ENCODE measurements at places on chromosomes 2 and 18.

DNA sequence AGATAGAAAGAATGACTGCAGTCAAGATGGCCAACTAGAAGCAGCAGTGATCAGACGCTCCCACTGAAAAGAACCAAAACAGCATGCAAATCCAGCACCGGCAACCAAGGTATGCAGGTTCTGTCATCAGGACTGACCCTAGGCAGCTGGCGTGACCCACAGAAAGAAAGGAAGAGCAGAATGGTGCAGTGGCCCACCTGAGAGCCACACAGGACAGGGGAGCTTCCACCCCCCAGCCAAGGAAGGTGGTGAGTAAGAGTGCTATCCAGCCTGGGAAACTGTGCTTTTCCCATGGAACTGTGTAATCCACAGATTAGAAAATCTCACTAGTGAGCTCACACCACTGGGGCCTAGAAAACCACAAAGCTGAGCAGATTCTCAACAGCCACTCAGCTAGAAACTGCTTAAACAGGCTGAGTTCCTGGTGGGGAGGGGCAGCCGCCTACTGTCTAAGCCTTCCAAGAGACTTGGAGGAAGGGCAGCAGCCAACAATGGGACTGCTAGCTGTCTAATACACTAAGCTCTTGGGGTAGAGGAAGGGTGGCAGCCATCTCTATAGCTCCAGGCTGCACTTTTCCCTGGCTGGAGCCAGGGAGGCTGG is 127.9 kb downstream of the EVA1A start:
- DNase-seq = no peak

DNA sequence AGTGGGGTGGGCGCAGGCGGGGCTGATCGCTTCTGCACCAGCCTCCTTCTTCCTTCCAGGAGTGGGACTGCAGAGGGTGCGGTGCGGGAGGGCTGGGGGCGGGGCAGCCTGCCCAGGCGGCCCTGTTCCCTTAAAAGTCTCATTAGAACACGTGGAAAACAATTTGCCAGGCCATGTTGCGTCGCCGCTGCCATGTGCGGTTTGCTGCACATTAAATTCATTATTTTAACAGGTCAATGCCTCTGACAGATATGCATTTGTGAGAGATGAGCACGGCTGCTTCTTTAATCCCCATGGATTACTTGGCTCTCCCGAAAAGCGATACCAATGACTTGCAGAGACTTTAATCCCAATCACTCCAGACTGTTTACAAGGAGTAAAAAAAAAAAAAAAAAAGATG is 139.0 kb downstream of the CELF4 start:
- DNase-seq = no peak

GRCh38 chr2:65300761-65301711 is 73.4 kb downstream of the ACTR2 start:
- peak; percentile 74 for DNase-seq

DNA sequence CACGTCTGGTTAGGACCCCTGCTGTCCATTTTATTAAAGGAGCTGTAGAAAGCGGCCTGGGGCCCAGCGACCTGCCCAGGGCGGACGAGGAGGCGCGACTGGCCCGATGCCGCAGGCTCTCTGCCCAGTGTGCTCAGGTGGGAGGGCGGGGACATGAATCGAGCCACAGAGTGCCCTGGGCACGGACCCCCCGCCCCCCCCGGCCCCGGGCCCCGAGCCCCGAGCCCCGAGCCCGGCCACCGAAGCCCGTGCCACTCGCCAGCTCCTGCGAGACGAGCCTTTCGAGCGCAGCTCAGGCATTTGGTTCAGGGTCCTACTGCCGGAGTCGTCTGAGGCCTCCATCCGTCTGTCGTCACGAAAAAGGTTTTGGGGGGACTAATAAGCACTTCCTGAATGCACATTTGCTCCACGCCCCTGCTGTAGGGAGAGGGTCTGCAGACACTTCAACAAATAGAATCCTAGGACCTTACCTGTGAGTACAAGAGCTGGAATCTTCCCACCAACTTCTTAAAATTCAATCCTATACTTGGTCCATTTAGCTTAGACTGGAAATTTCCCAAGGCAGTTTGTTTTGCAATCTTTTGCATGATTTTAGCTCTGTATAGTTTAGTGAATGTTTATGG is 602 bp upstream of the ADAM17 start:
- DNase-seq = no peak

DNA sequence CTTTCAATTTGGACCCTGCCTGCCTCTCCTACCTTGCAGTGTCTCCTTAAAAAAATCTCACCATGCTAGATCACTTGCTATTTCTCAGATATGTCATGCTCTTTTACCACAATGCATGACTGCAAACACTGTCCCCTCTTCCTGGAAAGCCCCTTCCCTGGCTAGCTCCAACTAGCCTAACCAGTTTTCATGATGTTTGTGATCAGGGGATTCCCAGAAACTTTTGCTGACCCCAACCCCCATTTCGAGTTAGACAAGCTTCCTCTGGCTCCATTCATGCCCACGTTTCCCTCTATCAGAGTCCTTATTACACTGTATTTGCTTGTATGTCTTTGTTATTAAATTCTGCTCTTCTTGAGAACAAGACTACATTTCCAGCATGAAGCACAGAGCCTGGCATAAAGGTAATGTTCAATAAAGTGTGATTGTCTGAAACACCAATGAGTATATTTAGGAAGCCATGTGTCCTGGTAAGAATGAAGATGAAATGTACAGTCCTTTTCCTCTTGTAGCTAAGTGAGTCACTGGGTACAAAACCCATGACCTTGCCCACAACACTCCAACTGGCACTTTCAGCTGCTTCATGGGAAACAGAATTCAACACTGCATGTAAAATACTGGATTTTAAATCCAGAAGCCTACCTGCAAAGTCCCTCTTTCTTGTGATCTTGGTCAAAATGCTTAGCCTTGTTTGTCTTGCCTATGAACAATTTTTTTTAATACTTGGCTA is 62.0 kb upstream of the ATL2 start:
- peak; percentile 22 for DNase-seq

DNA sequence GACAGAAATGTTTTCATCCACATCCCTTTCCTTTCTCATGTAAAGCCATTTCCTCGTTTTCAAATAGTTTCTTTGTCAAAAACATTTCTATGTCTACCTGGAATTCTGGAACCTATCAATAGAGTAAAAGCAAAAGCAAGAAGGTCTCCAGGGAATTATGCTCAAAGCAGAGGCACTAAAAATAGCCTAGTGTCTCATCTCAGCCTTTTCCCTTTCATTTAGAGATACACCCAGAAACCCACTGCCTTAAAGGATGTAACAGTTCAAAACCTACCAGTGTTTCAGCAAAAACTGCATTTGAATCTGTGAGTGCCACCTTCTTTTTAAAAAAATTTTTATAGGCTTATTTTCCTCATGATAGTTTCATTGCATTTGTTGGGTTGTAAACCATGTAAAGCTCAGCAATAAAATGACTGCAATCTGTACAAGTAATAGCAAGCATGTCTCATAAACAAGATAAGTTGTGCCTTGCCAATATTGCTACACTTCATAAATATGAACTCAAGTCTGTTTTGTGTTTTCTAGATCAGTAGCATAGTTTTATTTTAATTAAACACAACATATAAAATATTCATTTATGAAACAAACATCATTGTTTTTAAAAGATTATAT is 927.3 kb upstream of the ACVR2A start:
- DNase-seq = no peak

DNA sequence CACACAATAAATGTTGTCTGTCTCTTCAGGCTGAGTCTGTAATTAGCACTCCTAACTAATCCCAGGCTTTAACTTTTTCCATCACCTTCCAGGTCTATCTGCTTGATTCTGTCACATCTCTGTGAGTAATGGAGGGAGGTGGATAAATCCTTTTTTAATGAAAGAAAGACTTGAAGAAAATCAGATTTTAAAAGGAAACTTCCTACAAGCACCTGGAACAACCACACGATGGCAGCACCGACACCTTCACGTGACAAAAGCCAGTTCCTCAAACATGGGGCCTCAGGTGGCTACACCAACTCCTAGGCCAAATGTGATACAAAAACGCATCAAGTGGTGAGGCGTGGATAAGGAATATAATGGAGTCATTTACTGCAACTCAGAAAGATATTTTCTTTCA is 41.8 kb downstream of the TGFBRAP1 start:
- DNase-seq = no peak

- DNase-seq = no peak
Measured at GRCh38 chr2:31234683-31235503, 941 bp downstream of the EHD3 start.

GRCh38 chr2:28134262-28134812 is 243.8 kb downstream of the BABAM2 start:
- DNase-seq = no peak

DNA sequence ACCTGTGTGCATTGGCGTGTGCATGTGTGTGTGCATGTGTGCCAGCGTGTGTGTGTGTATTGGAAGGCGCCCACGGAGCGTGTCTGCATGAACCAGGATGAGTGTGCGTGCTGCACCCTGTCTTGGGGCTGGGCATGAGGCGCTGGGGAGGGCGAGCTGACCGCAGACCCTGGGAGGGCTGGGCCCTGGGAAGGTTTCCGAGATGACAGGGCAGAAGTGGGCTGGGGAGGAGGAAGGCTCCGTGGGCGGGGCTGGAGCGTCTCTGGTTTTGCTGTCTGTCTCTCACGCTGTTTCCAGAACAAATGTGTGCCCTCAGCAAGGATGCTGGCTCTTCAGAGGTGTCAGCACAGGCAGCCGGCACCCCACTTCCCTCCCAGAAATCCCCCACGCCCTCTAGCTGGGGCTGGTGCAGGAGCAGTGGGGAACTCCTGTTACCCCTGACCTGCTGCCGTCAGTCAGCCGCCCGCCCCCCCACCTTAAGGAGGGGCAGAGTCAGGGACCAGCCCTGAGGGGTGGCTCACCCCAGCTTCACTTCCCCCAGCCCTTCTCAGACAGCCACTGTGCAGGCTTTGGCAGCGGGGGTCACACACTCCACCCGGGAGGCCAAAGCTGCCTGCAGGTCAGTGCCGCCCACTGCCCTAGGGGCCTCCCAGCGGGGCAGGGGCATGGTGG is at the start of gene GPR35:
Gene GPR35, plus strand, starts transcription at position 531 of the 672 bp plus-strand sequence. CDS start 4,473 bp downstream, outside the sequence.
- DNase-seq = peak; percentile 53

DNA sequence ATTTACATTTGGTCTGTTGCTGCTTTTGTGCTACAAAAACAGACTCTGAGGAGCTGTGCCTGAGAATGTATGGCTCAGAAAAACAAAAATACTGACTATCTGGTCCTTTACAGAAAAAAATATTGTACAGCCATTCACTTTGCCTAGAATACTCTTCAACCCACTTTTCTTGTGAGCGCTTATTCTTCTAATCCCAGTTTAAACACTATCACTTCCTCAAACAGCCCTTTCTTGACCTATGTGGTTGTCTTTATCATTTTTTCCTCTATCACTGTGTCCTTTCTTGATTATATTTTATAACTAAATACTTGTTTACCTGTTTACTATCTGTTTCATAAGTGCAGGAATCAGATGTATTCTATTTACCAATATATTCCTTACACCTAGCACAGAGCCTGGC is 33.5 kb downstream of the CUL3 start:
- DNase-seq = no peak

- no peak for DNase-seq
Measured at GRCh38 chr2:181985632-181986205, at the start of gene PPP1R1C. TSS of gene PPP1R1C (plus strand) at chr2:181985853. CDS start at chr2:181986111, 258 bp downstream.

DNA sequence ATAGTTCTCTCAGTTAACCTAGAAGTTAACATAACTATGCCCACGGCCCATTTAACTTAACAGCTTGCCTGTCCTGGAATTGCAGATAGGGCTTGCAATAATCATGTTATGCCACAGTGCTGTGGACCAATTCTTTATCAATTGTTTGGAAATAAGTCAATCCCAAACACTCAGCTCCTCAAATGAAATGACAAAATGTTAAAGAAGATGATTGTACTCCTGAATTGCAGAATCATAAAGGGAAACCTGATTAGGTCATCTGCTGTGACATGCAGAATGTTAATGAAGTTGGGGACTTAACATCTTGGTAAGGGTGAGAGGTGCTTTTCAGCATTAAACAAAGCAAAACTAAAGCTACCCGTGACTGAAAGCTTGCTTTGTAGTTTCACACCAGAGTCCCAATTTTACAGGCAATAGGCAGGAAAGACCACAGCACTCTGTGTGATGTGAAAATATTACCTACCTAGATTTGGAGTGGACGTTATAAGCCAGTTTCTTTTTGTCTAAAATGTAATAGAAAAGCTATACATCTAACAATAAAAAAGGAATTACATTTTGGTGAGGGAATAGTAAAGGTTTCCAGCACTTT is 364.0 kb downstream of the GPD2 start:
- DNase-seq = no peak

DNA sequence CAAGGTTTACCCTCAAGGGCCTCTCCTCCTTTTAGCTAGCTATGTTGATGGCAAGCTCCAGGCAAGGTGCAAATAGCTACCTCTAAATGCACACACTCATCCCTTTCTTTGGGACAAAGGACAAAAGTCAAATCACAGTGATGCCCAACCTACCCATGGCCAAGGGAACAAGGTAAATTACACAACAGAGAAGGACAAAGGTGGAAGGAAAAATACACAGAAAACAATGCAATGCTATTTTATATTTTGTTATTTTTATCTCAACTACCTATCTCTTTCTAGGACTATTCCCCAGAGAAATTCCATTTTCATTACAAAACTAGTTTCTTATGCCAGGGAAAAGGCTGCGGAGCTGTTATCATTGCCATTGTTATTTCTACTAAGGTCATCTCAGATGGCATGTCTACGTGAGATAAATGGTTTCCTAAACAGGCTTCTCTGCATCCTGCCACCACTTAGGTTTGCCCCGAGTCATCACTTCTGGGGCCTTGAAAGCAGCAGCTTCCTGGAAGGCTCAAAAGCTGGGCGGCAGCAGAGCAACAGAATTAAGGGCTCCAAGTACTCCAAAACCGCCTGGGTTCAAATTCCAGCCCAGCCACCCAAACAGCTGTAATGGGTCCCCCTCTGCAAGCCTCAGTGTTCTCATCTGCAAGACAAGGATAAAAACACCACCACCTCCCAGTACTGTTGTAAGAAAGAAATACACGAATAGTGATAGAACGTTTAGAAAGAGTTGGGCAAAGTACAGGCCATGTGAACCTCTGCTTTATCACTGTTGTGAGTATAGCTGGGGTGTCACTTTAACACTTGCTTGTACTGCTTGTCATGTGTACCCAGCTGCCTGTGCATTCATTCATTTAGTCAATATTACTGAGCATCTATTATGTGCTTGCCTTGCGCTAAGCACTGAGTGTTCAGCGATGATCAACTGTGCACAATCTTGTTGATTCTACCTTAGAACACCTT is 20.9 kb downstream of the BCL2 start:
- DNase-seq = no peak

DNA sequence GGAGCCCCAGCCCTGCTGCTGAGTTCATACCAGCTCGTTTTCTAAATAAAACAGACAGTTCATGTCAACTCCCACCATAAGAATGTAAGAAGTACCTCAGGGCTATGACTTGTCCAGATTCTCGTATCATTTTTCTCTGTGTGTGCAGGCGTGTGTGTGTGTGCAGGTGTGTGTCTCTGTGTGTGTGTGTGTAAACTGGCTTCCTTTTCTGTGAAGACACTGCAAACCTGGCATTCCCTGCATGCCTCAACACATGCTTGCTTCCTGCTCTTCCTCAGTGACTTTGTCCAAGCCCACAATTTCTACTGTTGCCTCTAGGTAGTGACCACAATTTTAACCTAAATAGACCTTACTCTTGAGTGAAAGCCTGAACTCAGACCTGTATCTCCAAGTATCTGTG is 879.0 kb downstream of the SLC4A3 start:
- DNase-seq = no peak

- no peak for DNase-seq
Measured at GRCh38 chr2:2181493-2181892, 149.6 kb downstream of the MYT1L start.

- no peak for DNase-seq
Measured at GRCh38 chr18:79804130-79804787, 6.5 kb downstream of the KCNG2 start.
